ENCODE measurements at places on chromosomes 2 and 18.

DNA sequence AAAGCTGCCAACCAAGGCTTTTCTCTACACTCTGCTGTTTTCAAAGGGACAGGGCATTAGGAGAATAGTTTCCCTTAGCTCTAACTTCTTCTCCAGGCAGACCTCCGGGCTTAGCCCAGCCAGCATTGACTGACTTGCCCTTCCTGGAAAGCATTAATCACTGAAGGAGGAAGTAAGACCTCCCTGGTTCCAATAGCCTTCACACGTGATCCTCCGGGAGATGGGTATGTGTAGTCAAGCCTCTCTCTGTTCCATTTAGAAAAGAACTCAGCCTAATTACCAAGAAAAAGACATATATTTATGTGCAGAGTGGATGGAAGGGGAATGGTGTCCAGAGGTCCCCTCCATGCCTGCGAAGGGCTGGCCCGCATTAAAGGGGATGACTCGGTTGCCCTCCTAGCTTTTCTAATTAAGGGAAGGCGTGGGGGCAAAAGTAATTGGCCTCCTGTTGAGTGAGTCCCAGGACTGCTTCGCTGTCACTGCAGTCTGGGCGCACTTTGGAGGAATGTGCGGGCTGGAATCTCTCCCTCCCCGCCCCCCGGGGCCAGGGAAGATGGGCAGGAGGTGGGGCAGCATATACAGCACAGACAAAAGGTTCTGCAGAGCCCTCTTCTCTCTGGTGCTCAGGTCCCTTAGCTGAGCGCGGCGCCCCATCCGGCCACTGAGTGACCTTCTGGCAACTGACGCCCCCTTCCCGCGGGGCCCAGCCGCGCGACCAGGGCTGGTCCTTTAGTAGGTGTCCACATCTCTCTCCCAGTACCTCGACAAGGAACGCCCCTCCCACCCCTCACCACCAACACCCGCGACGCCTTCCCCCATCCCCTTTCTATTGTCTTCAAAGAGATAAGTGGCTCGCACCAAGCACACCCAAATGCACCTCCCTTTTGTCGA is 686.0 kb downstream of the NRXN1 start:
- no peak for DNase-seq

DNA sequence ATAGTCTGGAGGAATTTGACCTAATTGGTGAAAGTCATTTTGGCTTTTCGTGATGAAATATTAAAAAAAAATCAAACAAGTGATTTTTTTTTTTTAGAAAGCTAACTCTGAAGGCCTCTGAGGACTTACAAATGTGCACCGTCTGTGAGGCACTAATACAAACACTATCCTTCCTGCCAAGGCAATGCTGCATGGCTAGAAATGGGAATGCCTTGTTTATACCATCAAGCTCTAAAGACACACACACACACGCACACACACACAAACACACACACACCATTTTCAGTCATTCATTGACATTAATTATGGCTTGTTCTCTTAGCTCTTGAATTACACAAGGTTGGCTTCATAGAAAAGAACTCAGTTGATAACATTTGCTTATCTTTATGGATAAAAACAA is 1242.0 kb upstream of the ACVR2A start:
- DNase-seq: no peak

DNA sequence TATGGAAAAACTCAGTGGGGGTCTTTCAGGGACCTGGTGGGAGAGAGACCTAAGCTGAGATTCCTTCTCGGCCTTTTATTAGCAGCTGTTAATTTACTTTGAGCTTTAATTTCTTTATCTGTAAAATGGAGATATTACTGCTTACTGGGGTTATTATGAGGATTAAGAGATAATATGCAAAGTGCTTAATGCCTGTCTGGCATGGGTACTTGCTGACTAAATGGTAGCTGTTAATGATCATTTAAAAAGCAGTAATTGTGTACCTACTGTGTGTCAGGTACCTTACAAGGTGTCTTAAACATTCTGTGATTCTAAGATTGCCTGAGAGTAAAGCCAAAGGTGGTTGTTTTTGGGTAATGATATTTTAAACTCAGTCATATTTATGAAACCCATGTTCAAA is 2.6 kb downstream of the ITGA6 start:
- DNase-seq: no peak

DNA sequence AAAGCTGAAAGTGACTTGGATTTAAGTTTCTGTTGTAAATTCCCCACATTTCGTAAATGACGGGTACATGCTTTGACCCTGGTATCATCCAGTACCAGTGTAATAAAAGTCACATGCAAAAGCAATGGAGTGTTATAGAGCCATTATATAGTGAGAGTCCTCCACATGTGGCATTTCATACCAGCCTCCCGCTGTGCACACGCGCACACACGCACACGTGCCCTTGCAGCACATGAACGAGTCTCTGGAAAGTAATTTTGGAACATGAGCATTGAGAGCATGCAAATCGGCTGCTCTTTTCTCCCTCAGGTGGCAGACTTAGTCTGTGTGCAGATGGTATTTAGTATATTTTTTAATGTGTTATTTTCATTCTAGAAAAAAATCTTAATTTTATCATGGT is 198.1 kb downstream of the ZNF407 start:
- no peak for DNase-seq

Data from midbrain (tissue), 1 donor.